WERI-Rb-1 (cell line): ENCODE measurements at places on chromosomes 3 and 15.
A peak's percentile ranks its signal among the peaks of the same experiment; 100 is the strongest.

- DNase-seq = no peak
These were observed 41.4 kb upstream of the TSEN2 start for GRCh38 chr3:12442654-12443501.

DNA sequence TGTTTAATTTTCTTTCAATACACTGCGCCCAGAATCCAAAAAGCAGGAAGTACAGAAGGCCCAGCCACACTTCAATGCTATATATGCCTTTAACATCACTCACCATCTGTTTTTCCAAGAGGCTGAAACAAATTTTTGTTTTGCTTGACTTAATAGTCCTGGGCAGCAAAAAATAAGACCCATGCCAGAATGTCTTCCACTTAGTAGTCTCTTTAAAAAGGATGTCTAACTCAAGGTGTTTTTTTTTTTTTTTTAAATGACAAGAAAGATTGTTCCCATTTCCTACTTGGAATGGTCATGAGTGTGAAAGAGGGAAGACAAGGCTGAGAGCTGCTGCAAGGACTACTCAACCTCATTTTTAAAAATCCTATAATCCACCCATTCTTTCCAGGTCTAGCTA lies 590.3 kb upstream of the SGO1 start:
- DNase-seq = no peak

- DNase-seq = no peak
These were observed 14.3 kb upstream of the SPRED1 start for GRCh38 chr15:38238311-38238710.

GRCh38 chr15:69910514-69910913 lies 187.2 kb downstream of the TLE3 start:
- no peak for DNase-seq

DNA sequence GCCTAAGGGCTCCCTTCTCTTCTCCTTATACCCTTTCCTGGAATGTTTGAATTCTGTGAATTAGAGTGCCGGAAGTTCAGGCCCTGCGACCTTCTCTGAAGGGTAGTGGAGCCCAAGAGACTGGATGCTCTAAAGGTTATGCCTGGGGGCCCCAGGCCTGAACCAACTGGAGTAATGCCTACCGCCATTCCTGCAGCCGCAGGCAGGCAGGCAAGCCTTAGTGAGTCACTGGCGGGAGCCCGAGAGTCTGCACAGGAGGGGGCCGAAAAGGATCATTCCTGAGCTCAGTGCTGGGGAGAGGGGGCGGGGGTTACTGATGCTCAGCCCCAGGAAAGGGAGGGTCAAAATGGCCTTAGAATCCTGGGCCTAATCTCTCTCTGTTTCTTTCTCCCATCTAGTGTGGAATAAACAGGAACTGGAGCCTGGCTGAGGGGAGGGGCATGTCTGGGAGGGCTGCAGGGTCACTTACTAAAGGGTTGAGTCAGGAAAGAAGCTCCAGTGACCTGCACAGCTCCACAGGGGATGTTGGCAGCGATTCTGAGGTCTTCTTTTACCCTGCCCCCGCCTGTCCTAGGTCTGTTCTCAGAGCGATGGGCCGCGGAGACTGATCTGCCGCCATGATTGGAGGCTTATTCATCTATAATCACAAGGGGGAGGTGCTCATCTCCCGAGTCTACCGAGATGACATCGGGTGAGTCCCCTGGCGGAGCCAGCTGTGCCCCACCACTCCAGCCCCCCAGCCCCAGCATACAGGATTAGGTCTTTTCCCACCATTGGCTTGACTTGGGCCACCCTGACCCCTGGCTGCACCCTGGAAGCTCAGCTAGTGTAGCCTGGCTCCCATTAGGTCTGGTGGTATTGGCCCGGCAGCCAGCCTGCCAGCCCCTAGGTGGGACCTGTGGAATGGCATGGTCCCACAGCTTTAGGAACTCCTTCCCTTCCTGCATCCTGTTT lies 2.0 kb downstream of the AP2M1 start:
- peak; percentile 94 for DNase-seq

DNA sequence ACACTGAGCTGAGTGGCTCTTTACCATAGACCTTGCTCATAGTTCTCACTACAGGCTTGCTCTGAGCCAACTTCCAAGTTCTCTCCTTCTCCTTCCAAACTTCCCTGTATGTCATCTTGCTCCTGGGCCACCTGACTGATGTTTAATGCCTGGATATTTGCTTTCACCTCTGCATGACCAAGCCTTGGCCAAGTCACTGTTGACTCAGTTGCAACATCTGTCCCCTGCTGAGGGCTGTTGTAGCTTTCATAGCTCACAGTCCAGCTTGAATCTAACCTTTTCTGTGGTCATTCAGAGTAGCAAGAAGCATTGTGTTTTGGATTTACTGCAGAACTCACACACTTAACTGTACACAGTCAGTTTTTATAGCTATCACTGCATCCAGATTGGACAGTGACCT lies 171.8 kb upstream of the ROPN1 start:
- no peak for DNase-seq

DNA sequence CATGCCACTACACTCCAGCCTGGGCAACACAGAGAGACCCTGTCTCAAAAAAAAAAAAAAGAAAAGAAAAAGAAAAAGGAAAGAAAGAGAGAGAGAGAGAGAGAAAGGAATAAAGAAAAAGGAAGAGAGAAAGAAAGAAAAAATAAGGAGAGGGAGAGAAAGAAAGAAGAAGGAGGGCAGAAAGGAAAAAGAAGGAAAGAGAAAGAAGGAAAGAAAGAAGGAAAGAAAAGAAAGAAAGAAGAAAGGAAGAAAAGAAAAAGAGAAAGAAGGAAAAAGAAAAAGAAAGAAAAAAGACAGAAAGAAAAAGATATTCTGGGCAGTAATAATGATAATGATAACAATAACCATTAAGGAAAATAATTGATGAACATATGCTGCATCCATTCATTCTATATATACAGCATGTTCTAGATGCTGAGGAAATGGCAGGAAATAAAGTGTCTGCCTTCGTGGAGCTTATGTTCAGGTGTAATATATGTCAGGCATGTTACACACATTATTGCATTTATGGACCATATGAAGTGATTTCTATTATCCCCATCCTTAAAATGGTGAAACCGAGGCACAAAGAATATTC lies 37.4 kb upstream of the MAGEF1 start:
- DNase-seq = no peak

DNA sequence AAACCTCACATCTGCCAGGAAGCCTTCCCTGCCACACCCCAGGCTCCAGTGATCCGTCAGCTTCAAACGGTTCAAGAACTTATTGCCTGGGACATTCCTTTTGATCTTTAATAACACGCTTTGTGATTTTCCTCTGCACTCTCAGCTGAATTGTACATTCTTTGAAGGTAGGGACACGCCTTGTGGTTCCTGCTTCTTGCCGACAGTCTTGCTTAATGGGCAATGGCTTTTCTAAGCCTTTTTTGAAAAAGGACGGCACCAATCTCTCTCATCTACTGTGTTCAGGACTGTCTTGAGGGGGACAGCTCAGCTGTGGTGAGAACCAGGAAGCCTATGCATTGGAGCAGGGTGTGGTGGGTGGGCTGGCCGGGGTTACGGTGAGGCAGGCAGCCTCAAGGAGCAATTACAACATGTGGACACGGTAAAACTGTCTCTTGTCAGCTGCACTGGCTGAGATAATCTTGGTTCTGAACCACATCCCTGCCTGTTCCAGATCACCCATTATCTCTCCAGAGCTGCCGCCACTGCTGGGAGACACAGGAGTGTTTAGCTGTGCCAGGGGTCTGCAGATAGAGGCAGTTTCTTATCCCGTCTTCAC lies 46.0 kb upstream of the GLCE start:
- no peak for DNase-seq

DNA sequence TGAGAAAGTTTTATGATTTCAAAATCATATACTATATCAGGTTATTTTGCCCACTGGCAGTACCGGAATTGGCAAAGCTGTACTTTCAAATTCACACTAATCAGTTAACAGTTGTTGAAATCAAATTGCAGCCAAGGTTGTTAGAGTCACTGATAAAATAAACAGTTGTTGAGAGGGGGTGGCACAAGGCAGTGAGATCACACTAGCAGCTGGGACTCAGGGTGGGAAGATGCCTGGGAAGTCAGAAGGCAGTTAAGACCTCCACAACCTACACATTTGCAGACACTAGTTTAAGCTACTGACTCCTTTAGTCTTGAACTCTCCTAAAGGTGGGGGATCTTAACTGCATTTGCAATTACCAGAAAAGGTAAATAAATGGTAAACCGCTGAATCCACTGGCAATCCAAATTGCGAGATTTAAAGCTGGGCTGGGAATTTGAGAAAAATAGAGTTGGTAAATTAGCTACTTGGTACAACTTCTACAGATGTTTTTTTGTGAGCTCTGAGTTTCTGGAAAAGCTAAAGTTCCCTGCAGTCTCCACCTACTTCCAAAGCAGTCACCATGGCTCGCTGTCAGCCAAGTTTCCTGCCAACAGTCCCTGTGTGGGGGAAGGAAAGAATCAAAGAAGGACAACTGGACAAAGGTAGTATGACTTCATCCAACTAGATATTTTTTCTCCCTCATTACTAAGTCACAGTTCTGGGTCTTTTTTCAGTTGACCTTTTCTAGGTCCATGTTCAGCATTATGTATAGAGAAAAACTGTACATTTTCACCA lies 105.7 kb downstream of the ZNF385D start:
- DNase-seq = no peak

DNA sequence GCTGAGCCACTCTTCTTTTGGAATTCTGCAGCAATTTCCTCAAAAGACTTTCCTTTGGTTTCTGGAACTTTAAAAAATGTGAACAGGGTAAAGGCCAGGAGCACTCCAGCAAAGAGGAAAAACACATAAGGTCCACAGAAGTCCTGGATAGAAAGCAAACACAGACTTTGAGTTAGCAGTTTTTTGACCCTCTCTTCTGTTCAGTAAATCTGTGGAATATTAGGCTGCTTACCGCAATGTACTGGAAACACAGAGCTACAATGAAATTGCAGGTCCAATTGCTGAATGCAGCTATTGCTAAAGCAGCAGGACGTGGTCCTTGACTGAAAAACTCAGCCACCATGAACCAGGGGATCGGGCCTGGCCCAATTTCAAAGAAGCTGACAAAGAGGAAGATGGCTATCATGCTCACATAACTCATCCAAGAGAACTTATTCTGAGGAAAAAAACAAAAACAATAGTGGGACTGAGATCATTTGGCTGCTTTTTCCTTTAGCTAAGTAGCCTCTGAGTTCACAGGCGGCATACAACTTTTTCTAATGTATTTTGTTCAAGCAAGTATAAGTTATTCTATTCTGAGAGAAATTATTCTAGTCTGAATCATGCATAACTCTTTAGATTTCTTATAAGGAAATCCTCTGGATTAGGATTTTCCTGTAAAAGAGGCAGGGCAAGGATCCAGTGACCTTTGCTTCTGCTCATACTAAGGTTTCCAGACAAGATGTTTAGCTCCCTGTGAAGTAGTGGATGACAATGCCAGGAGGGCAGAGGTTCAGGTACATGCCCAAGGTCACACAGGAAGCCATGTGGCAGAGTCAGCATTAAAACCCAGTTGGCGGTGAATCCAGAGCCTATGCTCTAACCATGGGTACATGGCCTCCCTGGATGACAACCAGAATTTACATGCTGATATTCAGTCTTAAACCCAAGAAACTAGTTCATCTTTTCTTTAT lies 28.3 kb downstream of the SLC2A2 start:
- DNase-seq = no peak

DNA sequence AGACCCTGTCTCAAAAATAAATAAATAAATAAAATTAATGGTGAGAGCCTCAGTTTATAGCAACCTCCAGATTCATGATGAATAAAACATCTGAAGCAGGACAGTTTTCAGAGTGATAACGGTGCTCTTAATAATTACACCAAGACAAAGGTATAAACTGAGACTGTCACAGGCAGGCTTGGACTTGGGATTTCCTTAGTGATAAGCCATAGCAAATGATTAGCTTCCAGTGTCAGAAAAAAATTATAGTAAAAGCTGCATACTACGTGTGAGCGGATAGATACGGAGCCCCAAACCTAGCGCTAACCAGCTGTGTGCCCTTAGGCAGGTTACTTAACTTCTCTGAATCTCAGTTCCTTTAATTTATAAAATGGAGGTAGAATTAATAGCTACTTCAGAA lies 21.5 kb downstream of the LIPH start:
- no peak for DNase-seq

GRCh38 chr3:186875708-186876107 lies 33.2 kb downstream of the ADIPOQ start:
- DNase-seq = no peak

GRCh38 chr3:40930131-40930538 lies 269.2 kb upstream of the CTNNB1 start:
- peak; percentile 17 for DNase-seq

DNA sequence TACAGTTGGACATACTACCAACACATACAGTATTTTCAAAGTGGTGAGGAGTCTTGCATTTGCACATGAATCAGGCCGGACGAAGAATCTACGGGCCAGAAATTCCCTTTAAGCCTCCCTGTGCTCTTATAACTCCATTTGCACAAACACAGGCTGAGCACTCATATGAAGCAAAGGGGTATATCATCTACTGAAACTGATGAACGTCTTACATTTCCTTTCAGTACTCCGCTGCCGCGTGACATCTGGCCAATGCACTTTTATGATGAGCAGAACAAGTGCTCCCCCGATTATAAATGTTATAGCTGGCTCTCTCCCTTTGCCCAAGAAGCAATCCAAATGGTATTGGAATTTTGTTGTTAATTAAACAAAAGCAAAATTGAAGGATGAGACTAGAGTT lies 110.3 kb upstream of the ICE2 start:
- peak; percentile 44 for DNase-seq

DNA sequence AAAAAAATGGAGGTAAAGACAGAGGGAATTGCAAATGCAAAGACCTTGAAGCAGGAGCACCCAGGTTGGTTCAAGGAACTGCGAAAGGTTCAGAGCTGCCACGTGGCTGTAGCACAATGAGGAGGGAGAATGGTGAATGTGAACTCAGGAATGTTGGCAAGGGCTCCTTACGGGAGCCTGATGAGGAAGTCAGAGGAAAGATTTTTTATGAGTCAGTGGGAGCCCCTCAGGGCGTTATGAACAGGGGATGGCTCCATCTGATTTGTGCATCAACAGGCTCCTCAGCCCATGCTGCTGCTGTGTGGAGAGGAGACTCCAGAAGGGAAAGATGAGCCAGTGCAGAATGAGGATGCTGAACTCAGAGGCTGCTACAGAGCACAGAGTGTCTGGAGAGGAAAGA lies 194.4 kb downstream of the ARRDC4 start:
- DNase-seq = no peak

GRCh38 chr15:38642689-38643270 lies 78.2 kb upstream of the RASGRP1 start:
- no peak for DNase-seq

DNA sequence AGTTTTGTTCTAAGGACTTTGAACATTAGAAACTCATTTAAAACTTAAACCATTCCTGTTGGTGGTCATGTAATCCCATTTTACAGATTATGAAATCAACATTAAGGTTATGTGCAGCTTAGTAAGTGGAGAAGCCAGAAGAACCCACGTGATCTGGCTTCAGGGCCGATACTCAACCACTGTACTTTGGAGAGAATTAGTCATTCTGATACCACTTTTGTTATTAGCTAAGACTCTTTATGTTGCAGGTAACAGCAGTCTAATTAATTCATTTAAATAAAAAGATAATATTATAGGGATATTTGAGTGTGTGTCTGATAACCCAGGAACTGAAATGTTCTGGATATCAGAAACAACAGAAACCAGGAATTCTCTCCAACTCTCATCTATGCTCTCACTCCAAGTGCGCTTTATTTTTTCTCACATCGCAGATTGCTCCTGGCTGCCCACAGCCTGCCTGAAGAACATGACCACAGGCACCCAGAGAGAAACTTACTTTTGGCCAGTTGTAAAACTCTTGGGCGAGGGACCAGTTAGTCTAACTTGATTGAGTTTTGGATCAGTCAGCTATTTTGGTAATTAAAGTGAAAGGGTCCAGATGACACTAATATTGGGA lies 25.2 kb downstream of the UBE2E1 start:
- DNase-seq = no peak

GRCh38 chr3:122111974-122112373 lies 56.8 kb downstream of the CD86 start:
- DNase-seq = no peak
